GM12865 (cell line): ENCODE measurements at places on chromosomes 7 and 10.

DNA sequence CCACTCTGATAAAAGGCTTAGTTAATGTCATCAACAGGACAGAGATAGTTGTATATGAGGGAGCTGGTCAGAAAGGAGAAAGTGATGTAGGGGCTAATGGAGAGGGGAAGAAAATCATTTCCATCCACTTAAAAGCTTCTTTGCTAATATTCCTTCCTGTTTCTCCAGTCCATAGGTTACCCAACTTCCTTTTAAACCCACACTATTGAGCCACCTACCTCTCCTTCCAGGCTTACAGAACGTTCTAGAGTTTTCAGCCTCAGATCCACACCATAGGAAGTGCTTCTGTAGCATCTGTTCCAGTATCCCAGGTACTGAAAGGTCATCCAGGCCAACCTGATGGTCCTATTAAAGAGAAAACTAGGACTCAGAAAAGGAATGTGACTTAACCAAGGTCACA lies 28.2 kb downstream of the STRIP2 start:
- no peak for DNase-seq

DNA sequence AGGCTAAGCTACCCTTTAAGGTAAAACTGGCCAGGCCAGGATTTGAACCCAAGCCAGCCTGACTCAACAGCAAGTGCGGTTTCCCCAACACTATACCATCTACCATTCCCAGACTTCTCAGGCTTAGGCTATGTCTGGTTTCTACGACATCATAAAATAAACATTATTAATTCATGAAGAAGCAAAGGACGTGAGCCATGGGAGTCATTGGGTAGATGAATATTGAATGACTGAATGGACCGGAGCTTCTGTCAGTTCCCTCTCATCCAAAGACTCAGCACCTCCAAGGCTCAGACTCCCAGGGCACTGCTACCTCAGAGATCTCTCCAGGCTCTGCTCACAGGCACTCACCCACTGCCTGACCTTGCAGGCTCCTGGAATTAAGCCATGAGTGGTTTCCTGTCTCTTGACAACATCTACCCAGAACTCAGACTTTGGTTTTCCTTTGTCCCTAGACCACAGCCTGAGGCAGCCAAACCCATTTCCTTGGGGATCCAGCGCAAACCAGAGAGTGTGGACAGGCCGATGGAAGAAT lies 64.6 kb upstream of the STEAP1B start:
- no peak for DNase-seq

GRCh38 chr10:114996542-114996941 lies 58.5 kb downstream of the TRUB1 start:
- no peak for DNase-seq

- DNase-seq = no peak
Observed at GRCh38 chr7:48741545-48741944, 182.8 kb upstream of the CDC14C start.

GRCh38 chr10:71424496-71425194 lies 27.9 kb downstream of the CDH23 start:
- DNase-seq = no peak
